ENCODE measurements at places on chromosomes 1 and 21. TPM values are rescaled to one million over a fixed set of nuclear protein-coding genes. Genes with fewer than 3 reads are reported as not detected.

SF3B4 gene
- polyA plus RNA-seq: 22.6 TPM

CFAP126 gene
- polyA plus RNA-seq: not detected

NCF2 gene
- 10.9 TPM for polyA plus RNA-seq

OR2L3 gene
- polyA plus RNA-seq: 0.42 TPM

MAN1C1 gene
- polyA plus RNA-seq: 0.31 TPM

PTGS2 gene
- polyA plus RNA-seq: 0.27 TPM

- H3K36me3 ChIP-seq: no peaks in the 10 kb centered on the region
- no peak for DNase-seq
- no peaks in the 10 kb centered on the region for H3K4me1 ChIP-seq
- H3K4me3 ChIP-seq: no peak overlapping the region
- H3K27me3 ChIP-seq: no peaks in the 10 kb centered on the region
These were observed 431.3 kb downstream of the DISC1 start for GRCh38 chr1:232057896-232058274.

GRCh38 chr1:224407571-224408293 is 26.9 kb downstream of the WDR26 start:
- DNase-seq: no peak
- H3K4me3 ChIP-seq: no peak overlapping the region
- H3K27ac ChIP-seq: no peak overlapping the region
- no peaks in the 10 kb centered on the region for H3K27me3 ChIP-seq

DNA sequence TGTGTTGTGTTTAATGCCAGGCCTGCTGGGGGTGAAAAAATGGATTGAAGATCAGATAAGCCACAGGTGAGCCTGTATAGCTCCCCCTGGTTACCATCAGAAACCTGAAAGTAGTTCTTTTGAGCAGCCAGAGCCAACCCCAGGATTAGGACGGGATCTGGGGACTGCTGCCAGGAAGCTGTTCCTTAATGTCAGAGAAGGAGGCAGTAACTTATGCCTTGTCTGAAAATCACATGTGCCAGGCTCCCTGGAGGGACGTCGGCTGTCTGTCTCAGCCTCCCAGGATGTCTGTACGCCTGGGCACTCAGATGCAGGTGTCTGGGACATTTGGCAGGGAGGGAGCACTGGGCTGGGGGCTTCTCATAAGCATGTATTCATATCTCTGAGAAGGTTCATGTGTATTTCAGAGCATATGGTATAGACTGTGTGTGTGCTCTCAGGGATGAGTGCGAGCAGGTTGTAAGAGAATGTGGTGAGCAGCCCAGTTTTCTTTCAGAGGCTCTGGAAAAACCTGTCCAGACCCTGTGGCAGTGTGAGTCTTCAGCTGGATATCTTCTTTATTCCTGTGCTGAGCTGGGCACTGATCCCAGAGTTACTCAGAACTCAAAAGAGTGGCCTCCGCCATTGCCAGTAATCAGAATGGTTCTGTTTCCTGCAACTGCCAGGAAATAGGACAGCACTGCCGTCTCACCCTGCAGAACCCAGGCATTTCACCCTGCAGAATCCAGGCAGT is 2.8 kb downstream of the FAM43B start:
- H3K27me3 ChIP-seq: peaks cover 48% of the 10 kb centered on the region
- no peak overlapping the region for H3K27ac ChIP-seq
- H3K36me3 ChIP-seq: no peaks in the 10 kb centered on the region
- no peak for DNase-seq
- peaks cover 8% of the 10 kb centered on the region for H3K4me1 ChIP-seq

DNA sequence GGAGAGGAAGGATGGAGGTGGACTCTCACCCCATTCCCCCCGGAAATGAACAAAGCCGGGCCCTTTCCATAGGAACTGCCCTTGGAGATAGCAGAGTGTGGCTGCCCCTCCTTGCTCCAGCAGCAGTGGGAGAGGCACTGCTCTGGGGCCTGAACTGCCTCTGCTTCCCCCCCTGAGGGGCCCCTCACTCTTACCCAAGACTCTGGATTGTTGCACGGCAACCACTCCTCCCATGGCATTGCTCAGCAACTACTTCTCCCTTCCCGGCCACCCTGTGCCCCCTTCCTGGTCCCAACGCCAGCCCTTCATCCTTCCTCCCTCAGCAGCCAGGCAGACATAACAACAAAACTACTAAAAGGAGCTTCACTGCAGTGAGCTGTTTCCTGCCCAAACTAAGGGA is 3.0 kb upstream of the ACKR1 start:
- no peak for DNase-seq
- H3K27ac ChIP-seq: no peak overlapping the region
- H3K4me1 ChIP-seq: peaks cover 4% of the 10 kb centered on the region
- no peaks in the 10 kb centered on the region for H3K36me3 ChIP-seq
- H3K27me3 ChIP-seq: no peaks in the 10 kb centered on the region

- no peaks in the 10 kb centered on the region for H3K4me1 ChIP-seq
- H3K36me3 ChIP-seq: no peaks in the 10 kb centered on the region
- peaks cover 3% of the 10 kb centered on the region for H3K27me3 ChIP-seq
- H3K27ac ChIP-seq: no peak overlapping the region
These were observed 47.6 kb downstream of the TGFB2 start for GRCh38 chr1:218392780-218393179.

- H3K27me3 ChIP-seq: peaks cover 3% of the 10 kb centered on the region
- no peaks in the 10 kb centered on the region for H3K4me1 ChIP-seq
- no peak for DNase-seq
- H3K4me3 ChIP-seq: no peak overlapping the region
- no peak overlapping the region for H3K27ac ChIP-seq
- no peaks in the 10 kb centered on the region for H3K36me3 ChIP-seq
These were observed 37.3 kb upstream of the ZC3H12A start for GRCh38 chr1:37437087-37437486.

DNA sequence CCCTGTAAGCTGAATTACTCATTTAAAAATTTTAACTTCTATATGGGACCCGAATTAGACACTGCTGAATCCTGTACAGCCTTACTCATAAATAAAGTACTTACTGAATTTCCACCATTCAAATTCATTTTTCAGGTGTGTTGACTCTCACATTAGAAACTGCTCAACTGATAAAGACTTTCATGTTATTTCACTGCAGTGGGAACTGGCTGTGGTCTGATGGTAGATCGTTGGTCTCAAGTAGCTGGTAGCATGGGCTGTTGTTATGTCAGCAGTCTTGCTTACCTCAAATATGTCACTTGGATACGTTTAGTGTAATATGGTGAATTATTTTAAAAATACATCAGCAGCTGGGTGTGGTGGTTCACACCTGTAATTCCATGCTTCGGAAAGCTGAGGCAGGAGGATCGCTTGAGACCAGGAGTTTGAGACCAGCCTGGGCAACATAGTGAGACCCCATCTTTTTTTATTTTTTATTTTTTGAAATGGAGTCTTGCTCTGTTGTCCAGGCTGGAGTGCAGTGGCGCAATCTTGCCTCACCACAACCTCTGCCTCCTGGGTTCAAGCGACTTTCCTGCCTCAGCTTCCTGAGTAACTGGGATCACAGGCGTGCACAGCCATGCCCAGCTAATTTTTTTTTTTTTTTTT is 10.4 kb downstream of the DEGS1 start:
- no peaks in the 10 kb centered on the region for H3K27me3 ChIP-seq
- peaks cover 11% of the 10 kb centered on the region for H3K36me3 ChIP-seq

GRCh38 chr1:217079584-217079983 is 356.4 kb upstream of the ESRRG start:
- H3K36me3 ChIP-seq: no peaks in the 10 kb centered on the region
- H3K27ac ChIP-seq: no peak overlapping the region
- DNase-seq: no peak
- H3K4me1 ChIP-seq: no peaks in the 10 kb centered on the region

GRCh38 chr1:65554829-65555228 is 134.4 kb downstream of the LEPR start:
- DNase-seq: no peak
- H3K27ac ChIP-seq: no peak overlapping the region
- H3K4me3 ChIP-seq: no peak overlapping the region
- no peaks in the 10 kb centered on the region for H3K27me3 ChIP-seq
- H3K36me3 ChIP-seq: no peaks in the 10 kb centered on the region

DNA sequence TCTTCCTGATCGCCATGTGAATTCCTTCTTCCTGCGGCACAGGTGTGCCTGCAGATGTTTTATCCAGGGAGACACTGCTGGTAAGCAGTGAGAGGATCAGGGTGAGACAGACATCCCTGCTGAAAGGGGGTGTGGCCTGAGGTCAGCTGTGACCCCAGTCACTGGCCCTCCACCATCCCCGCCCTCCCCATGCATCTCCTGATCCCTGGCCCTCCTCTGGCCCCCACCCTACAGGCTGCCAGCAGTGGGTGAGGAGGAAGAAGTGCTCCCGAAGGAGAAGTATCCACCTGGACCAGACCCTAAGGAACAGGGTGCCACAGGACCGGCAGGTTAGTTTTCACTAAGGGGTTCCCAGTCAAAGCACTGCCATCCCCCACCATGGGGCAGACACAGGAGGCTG is 85.3 kb downstream of the GLIS1 start:
- no peaks in the 10 kb centered on the region for H3K36me3 ChIP-seq
- H3K27ac ChIP-seq: no peak overlapping the region
- H3K4me1 ChIP-seq: no peaks in the 10 kb centered on the region
- DNase-seq: no peak

All from B cell (primary cell).